ENCODE measurements at places on chromosomes 4 and X.

GRCh38 chr4:89837993-89838390, 1.0 kb upstream of the SNCA start:
- DNase-seq = no peak

- DNase-seq = no peak
Measured at GRCh38 chr4:170256807-170257206, 167.1 kb upstream of the AADAT start.

GRCh38 chr4:139774759-139775487, 109.3 kb downstream of the MGST2 start:
- no peak for DNase-seq

GRCh38 chr4:8539661-8540060, 40.5 kb upstream of the GPR78 start:
- DNase-seq = no peak

Measured in stimulated activated naive CD8-positive, alpha-beta T cell treated with anti-CD3 and anti-CD28 coated beads, Interleukin-15, Interleukin-2, amounts not matched to agents 100 U/mL and 50 U/mL, for 24 hours (primary cell).